ENCODE measurements at places on chromosomes 13 and 19.

DNA sequence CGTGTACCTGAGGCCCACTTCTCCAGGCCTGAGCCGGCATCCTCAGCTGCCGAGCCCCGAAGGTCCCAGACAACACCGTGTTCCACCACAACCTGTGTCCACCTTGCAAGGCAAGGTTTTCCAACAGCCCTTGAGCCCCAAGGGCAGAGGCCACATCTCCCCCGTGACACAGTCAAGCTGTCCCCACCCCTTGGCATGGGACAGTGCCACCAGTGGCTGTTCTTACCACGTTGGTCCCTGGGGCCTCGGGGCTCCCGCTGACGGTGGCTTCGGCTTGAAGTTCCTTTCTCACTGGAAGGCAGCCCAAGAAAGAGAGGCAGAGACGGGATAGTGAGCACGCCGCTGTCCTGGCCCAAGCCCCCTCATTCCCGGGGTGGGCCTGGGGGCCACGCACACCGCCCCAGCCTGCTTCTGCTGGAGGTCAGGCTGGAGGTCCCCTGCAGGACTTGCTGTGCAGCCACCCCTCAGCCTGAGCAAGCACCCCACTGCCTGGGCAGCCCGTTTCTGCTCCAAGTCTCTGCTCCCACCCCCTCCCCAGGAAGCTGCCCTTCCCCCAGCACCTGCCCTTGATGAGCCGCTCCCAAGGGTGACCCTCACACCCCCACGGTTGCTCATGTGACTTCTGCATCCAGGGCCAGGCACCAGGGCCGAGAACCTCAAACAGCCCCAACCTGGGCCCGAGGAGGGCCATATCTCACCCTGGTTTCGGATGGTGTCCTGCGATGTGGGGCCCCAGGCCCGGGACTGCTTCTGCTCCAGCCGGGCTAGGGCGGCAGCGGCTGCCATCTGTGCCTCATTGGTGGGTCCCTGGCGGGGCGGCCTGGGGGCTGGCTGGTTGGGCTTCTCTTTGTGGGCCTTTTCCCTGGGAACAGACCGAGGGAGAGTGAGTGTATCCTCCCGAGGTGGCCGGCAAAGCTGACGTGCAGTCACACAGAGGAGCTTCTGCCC, 4.1 kb downstream of the UBXN6 start:
- DNase-seq: no peak

- peak; percentile 55 for DNase-seq
Observed at GRCh38 chr19:28878862-28879566, 333.9 kb downstream of the UQCRFS1 start.

- DNase-seq: no peak
Observed at GRCh38 chr13:112513761-112514160, 74.2 kb downstream of the TUBGCP3 start.

DNA sequence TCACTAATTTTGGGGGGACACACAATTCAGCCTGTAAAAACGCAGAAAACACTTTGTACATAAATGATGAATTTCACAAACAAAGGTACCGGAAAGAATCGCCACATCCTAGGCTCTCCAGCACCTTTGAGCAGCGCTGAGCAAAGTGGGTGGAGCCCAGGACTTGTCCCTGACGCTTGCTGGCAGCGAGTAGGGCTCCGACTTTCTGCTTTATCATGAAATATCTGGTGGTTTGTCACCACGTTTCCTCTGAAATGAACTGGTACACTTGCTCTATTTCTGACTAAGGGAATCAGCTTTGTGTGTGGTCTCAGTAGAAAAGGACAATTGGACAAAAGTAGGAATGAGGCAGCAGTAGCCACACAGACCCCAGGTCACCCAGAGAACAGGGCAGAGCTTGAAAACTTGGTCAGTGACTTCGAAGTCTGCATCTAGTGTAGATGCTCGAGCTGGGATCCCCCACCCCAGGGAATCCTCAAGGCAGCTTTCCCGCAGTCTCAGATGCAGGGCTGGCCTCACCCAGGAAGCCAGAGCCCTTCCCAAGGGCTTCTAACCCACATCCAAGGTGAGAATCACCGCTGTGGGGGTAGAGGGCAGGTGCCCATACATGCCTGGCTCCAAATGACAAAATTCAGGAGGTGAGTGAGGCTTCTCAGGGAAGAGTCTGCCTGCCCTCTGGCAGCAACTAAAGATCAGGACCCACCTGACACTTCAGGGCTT, 85.3 kb upstream of the SOX1 start:
- no peak for DNase-seq

DNA sequence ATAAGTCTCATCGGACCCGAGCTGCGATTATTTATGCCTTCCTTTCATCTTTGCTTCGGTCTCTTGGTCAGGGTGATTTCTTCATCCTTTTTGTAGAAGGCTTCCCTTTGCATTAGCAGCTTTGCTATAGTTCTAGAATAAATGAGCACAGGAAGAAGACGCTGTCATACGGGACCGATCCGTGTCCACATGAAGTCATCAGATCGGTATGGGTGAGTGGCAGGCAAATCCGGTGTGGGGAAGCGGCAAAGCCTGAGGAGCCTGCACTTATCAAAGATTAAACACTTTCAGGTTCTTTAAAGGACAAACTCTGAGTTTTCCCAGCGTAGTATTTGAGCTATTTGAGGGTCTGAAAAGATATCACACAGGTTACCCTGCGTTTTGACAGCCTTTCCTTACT, 119.3 kb downstream of the IRS2 start:
- no peak for DNase-seq

GRCh38 chr19:18009412-18010066, 1.6 kb downstream of the ARRDC2 start:
- DNase-seq: no peak

DNA sequence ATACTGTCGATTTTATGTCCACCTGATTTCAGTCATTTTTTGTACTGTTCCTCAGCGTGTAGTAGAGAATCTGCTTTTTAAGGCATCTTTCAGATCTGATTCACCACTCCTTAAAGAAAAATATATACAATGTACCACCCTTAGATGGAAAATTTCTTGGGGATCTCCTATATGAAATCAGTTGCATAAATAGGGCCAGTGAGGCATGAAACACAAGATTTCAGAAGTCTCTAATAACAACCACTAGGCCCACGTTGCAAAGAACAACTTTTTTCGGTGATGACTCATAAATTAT, 1.4 kb downstream of the USP12 start:
- no peak for DNase-seq

GRCh38 chr13:87123987-87124784, 547.0 kb upstream of the SLITRK5 start:
- peak; percentile 21 for DNase-seq

DNA sequence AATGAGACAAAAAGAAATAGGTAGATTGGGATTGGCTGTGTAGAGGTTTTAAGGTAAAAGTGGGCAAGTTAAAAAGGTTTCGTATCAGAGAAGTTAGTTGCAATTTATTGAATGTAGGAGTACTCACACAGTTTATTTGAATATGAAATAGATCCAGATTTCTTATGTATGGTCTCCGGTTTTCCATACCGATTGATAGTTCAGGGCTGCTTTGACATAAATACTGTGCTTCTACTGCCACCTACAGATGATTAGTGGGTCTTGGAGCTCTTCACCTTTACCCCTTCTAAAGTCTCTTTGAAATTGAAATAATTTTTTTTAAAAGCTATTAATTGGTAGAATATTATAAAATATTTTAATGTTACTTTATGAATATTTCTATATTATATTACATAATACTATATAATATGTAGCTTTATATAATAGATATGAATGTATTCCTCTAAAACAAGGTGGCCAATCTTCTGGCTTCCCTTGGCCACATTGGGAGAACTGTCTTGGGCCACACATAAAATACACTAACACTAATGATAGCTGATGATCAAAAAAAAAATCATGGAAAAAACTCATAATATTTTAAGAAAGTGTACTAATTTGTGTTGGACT, 7.7 kb upstream of the GPR18 start:
- no peak for DNase-seq

DNA sequence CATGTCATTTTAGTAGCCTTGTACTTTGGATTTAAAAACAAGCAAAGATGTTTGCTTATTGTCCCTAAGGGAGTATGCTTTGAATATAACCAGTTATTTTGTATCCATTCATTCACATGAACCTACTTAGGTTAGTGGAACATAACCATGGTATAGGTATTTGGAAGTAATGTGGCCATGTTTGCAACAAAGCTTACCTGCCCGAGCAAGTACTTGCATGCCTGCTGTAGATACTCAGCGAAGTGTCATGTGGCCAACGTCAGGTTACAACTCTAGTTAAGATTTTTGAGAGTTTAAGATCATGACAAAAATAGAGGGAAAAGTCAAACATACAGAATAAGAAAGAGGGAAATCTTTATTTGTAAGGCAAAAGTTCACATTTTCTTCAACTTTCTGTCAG, 57.2 kb downstream of the COG6 start:
- no peak for DNase-seq

DNA sequence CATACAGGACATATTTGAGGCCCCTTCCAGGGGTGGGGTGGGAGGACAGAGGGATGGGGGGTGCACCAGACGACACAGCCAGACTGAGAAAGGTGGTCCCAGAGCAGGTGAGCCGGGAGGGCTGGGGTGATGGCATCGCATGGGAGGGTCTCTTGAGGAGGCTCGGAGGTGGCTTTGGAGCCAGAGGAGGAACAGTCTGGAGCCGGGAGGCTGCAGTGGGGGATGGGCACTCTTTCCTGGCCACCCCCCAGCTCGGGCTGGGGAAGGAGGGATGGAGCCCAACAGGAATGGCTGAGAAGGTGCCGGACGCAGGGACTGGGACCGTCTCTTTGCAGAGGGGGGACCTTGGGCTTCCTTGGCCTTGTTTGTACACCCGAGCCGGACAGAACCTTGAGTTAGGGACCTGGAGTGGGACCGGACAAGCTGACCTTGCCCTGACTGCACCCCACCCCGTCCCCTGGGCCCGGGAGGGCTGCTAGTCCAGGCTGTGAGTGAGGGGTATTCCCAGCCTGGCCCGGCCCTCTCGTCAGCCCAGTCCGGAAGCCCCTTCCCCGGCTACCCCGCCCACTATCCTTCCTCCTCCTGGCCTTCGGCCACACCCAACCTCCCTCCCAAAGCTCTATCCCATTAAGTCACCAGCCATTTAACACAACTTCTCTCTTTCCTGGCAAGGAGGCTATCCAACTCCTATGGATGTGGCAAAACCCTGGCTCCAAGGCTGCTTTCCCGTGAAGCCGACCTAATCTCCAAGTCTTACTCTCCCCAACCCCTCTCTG, 816 bp upstream of the TBXA2R start:
- no peak for DNase-seq
